ENCODE measurements at places on chromosomes 3 and 15.

DNA sequence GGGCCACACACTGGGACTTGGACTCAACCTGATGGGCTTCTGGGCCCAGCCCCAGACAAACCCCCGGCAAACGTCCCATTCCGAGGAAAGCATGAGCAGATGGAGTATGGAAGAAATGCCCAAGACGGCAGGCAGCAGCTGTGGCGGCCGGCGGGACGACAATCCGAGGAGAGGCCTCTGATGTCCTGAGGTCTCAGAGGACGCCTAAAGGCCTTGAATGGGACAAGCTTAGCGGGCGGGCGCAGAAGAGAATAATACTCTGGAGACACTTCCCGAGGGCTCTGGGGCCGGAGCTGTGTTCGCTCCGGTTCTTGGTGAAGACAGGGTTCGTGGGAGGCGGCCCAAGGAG lies 482 bp upstream of the OGG1 start:
- no peak for DNase-seq

DNA sequence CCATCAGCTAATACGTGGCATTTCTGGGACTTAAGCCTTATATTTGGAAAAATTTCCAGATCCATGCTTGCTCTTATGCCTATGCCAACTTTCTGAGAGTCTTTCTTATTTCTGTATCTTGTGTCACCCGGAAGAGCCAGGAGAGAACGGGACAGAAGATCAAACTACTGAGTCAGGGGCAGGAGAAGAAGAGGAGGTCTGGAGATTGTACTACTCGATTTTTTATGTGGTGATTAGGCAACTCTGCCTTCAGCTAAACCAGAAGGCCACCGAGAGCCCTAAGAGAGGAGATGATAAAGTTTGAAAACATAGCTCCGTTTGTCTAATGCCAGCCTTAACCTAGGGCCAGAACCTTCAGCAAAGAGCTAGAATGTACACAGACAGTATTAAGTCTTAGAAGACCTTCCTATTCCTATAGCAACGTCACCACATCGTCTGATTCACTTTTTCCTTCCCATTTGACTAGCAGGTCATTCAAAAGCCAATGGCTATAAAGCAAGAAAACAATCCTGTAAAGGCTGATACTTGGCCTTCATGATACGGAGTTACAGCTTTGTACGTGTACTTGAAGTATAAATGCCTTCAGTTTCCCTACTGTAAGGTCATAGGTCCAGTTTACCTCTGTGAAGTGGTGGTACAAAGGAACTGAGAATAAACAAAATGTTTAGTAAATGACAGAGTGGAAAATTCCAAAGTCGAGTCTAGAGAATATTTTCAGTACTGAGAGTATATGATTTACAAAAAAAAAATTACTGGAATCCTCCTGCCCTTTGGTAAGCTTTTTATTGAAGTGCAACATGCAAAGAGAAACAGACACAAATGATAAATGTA lies 96.1 kb upstream of the ICE2 start:
- DNase-seq: no peak

- no peak for DNase-seq
These were observed 181.0 kb upstream of the PPP2R3A start for GRCh38 chr3:135784557-135784956.

- no peak for DNase-seq
These were observed 44.3 kb downstream of the ATP1B3 start for GRCh38 chr3:141920701-141921100.

DNA sequence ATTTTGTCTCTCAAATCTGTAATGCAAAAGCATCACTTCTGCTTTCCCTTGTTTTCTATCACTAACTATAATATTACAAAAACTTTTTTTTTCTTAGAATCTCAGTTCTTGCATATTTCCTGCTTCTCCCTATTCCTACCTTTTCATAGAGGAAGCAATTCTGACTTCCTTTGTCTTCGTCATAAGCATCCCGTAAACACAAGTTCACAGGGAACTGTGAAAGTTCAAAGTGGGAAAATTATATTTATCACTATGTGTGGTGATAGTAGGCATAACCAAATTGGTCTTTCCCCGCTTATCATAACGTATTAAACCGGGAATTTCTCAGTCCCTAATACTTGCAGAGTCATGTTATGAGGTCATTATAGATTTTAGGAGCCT lies 22.3 kb downstream of the CD200 start:
- DNase-seq: no peak

DNA sequence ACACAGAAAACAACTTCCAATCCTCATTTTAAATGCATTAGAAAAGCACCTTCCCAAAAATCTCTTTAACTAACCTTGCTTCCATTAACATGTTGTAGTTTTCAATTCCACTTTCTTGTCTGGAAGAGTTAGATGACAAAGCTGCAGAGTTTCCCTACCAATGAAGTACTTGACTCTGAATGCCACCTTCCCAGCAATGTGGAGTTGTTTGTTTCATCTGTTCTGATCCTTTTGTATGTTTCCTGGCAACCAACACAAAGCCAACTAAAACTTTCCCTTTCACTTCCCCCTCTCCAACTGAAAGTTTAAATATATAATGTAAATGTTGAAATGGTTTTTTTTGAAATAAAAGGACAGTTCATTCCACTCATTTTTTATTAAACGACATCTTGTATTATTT lies at the start of gene WDR49:
TSS of gene WDR49 (minus strand) at position 183 of the 400 bp plus-strand sequence. CDS start 517 bp downstream, outside the sequence.
- no peak for DNase-seq

GRCh38 chr3:122021811-122022401 lies at the start of gene ILDR1:
ILDR1 (minus strand) TSS chr3:122022247; CDS start chr3:122022077, 170 bp downstream.
- peak; percentile 87 for DNase-seq

DNA sequence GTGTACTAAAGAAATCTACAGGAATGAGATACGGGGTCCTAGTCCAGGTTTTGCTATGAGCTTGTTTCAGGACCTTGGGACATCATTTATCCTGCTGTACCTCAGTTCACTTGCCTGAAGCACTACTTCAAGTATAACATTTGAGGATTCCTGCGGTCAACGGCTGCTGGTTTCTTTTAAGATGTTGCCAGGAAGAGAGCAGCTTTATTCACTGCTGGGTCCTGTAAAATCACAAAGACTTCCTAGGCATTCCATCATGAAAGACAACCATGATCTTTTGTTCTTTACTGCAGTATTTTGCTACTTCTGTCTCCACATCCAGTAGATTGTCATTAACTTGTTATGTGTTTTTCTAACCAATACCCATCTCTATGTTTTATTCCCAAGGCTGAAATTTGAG lies 61.0 kb upstream of the PYDC2 start:
- DNase-seq: no peak

DNA sequence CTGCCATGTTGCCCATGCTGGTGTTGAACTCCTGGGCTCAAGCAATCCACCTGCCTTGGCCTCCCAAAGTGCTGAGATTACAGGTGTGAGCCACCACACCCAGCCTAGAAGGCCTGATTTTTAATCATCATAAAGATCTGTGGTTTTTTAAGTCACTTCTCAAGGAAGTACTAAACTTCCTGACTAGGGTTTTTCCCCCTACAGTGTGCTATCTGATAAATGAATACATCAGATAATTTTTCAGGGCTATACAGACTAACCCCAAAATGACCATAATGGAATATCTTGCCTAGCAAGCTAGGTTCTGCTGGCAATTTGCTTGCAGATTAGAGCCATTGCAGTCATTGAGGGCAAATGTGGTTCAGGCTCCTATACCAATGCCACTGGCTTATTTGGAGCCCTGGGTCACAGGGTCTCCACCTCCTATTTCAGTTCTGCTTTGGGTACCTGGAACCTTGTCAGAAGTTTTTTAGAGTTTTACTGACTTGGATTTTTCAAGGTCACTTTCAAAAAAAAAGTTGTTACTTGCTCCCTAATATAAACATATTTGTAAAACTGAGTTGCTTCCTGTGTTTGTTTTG lies 80.8 kb downstream of the SLC49A4 start:
- no peak for DNase-seq

DNA sequence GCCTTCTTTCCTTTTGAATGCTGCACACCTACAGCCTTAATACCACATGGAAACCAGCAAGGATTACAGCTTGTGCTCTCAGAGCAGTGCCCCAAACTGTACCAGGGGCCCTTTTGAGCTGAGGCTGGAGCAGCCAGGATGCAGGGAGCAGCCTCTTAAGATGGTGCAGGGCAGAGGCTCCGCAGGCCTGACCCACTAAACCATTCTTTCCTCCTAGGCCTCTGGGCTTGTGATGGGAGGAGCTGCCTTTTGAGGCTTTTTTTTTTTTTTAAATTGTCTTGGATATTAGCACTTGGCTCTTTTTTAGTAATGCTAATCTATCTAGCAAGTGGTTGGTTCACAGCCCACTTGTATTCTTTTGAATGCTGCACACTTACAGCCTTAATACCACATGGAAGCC lies 37.7 kb downstream of the PFN2 start:
- DNase-seq: no peak

GRCh38 chr3:131605916-131606315 lies 103.1 kb upstream of the MRPL3 start:
- DNase-seq: no peak

DNA sequence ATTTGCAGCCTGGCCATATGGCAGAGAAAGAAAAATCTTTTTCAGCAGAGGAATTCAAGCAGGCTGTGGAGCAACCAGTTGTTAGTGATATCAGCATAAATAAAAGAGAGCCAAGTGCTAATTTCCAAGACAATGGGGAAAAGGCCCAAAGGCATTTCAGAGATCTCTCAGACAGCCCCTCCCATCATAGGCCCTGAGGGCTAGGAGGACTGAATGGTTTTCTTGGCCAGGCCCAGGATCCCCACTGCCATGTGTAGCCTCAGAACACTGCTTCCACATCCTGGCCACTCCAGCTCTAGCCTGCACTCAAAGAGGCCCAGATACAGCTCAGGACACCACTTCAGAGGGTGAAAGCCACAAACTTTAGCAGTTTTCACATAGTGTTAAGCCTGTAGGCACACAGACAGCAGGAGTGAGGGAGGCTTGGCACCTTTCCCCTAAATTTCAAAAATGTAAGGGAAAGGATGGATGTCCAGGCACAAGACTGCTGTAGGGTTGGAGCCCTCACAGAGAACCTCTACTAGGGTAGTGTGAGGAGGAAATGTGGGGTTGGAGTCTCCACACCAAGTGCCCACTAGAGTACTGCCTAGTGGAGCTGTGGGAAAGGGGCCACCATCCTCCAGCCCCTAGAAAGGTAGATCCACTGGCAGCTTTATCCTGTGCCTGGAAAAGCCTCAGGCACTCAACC lies 191.4 kb downstream of the TBL1XR1 start:
- DNase-seq: no peak

All from NCI-H1436 (cell line).